ENCODE measurements at places on chromosomes 1 and 21.

GRCh38 chr1:202578001-202578504, 132.2 kb downstream of the SYT2 start:
- DNase-seq = no peak

GRCh38 chr1:26280333-26281042, 602 bp downstream of the SH3BGRL3 start:
- DNase-seq = no peak

- DNase-seq = no peak
Measured at GRCh38 chr1:41329662-41330587, 31.3 kb upstream of the FOXO6 start.

DNA sequence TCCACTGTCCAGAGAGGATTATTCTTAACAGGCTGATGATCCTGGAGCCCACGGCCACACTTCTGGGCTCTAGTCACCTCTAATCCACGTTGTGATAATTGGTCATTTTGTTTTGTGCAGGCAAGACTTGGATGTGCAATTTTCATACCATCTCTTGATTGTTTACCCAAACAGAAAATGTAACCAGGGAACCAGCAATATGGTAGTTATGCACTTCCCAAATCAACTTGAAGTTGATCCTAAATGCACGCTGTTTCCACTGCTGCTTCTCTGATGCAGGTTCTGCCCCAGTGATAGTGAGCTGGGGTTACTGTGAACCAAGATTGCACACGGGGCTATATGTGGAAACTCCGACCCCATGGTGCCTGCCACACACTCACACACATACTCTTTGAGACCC, 14.7 kb upstream of the KCNJ15 start:
- DNase-seq = no peak

- no peak for DNase-seq
Measured at GRCh38 chr1:118504221-118504644, 319.2 kb upstream of the SPAG17 start.

- no peak for DNase-seq
Measured at GRCh38 chr1:200755456-200755855, 16.8 kb downstream of the CAMSAP2 start.

Measured in stimulated activated CD8-positive, alpha-beta memory T cell treated with anti-CD3 and anti-CD28 coated beads, Interleukin-4, amount 100 ng/mL, for 1 hour (primary cell).